ENCODE measurements at places on chromosomes 13 and 19.

- no peak for DNase-seq
Observed at GRCh38 chr19:23991170-23991569, 76.5 kb downstream of the ZNF726 start.

GRCh38 chr13:20136781-20137703 is 23.8 kb downstream of the GJA3 start:
- DNase-seq, result peak; percentile 36

- no peak for DNase-seq
Observed at GRCh38 chr19:41968751-41969595, 9.9 kb upstream of the RABAC1 start.

- no peak for DNase-seq
Observed at GRCh38 chr13:72168126-72168855, 301.3 kb upstream of the DACH1 start.

GRCh38 chr19:39759457-39760184 is 19.0 kb upstream of the LEUTX start:
- DNase-seq, result no peak

- no peak for DNase-seq
Observed at GRCh38 chr19:41990028-41990427, 4.0 kb downstream of the ATP1A3 start.

GRCh38 chr13:79782541-79783205 is 301.7 kb downstream of the NDFIP2 start:
- peak; percentile 70 for DNase-seq

DNA sequence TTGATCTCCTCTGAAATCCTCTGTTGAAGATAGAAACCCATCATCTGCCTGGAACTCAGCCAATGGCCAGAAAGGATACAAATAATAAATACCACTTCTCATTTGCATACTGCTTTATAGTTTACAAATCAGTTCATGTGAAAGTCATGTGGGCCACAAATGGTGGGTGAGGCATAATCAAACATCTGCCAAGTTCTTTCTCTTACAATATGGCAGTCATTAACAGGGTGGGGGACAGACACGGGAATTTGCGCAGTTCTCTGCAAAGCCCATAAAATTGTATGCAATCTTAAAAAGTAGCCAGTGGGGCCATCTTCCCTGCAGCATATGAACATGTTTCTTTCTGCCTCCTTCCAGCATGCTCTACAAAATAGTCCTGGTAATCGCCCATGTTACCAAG is 59.6 kb downstream of the NUFIP1 start:
- no peak for DNase-seq

- DNase-seq, result no peak
Observed at GRCh38 chr19:20259615-20260014, 92.6 kb downstream of the ZNF486 start.

DNA sequence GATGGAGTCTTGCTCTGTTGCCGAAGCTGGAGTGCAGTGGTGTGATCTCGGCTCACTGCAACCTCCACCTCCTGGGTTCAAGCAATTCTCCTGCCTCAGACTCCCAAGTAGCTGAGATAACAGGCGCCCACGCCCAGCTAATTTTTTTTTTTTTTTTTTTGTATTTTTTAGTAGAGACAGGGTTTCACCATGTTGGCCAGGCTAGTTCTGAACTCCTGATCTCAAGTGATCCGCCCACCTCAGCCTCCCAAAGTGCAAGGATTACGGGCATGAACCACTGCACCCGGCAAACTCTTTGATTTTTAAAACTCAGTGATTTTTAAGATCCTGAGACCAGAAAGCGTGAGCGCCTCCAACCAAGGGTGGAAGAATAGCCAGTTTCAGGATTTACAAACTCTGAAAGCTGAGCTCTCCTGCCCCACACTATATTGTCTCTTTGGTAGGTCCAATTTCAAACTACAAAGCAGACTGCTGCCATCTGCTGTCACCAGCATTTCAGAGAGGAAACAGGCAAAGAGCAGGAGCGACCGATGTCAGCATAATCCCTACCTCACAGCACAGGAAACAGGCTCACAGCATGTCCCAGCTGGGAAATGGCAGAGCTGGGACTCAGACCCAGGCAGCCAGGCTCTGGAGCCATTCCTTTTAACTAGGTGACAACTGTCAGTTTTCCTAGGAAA is 9.2 kb downstream of the NOSIP start:
- DNase-seq, result no peak

DNA sequence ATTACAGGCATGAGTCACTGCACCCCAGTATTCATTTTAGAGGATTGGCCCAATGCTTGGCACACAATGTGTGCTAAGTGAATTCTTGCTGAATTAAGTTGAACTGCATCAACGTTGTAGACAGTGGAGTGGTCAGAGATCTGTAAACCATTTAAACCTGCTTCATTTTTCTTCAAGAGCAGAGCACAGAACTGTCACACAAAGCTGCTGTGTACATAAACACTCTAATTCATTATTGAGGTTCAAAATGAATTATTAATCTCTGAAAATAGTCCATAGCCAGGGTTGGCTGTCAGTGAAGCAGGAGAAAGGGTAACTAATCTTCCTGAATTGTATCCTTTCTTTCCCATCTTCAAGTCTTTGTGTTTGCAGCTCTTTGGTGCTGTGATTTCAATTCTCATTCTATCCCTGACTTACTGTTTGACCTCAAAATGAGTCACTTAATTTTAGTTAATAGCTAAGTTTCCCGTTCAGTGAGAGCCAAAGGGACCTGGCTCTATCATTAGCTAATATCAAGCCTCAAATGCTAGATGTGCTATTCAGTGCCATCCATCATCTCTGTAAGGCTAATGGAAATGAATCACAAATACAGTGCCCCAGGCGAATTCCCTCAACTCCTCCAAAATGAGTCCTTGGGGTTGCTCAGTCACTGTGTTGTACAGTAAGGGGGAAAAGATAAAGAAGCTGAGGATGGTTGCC is 77.0 kb upstream of the TSC22D1 start:
- no peak for DNase-seq

- peak; percentile 73 for DNase-seq
Observed at GRCh38 chr19:20237773-20238623, 71.0 kb downstream of the ZNF486 start.

GRCh38 chr13:107867701-107868661 is 347.4 kb downstream of the LIG4 start:
- peak; percentile 59 for DNase-seq

DNA sequence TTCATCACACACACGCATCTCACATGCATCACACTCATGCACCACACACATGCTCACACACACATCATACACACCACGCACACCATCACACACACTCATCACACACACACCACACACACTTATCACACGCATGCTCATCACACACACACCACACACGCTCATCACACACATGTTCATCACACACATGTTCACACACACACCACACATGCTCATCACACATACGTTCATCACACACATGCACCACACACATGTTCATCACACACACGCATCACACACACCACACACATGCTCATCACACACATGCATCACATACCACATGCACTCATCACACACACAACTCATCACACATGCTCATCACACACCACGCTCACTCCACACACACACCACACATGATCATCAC is 46.9 kb downstream of the C1QTNF9 start:
- DNase-seq, result no peak
